ENCODE measurements at places on chromosomes 16 and 17.

GRCh38 chr17:81828656-81829055, 4.4 kb downstream of the MCRIP1 start:
- DNase-seq = no peak

DNA sequence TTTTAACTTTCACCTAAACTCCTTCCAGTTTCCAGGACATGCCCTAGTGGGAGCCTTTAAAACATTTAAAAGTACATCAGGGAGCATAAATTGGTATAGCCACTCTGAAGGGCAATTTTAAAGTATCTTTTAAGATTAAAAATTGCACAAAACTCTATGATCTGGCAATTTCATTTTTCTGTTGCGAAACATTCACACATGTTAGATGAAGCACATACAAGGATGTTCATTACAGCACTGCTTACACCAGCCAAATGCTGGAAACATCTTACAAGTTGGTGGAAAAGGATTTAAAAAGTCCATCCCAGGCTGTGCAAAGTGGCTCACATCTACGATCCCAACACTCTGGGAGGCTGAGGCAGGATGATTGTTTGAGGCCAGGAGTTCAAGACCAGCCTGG, 26.4 kb upstream of the LONP2 start:
- no peak for DNase-seq

- DNase-seq = no peak
These were observed 40.1 kb upstream of the CLEC19A start for GRCh38 chr16:19245326-19245925.

- DNase-seq = no peak
These were observed 45.2 kb downstream of the XPO6 start for GRCh38 chr16:28166394-28167208.

- no peak for DNase-seq
These were observed 146.7 kb downstream of the RAB11FIP4 start for GRCh38 chr17:31538080-31538762.

GRCh38 chr17:37109731-37110710, 161.3 kb downstream of the AATF start:
- no peak for DNase-seq

GRCh38 chr17:82320956-82321927, 3.8 kb upstream of the CD7 start:
- DNase-seq = peak; percentile 46

DNA sequence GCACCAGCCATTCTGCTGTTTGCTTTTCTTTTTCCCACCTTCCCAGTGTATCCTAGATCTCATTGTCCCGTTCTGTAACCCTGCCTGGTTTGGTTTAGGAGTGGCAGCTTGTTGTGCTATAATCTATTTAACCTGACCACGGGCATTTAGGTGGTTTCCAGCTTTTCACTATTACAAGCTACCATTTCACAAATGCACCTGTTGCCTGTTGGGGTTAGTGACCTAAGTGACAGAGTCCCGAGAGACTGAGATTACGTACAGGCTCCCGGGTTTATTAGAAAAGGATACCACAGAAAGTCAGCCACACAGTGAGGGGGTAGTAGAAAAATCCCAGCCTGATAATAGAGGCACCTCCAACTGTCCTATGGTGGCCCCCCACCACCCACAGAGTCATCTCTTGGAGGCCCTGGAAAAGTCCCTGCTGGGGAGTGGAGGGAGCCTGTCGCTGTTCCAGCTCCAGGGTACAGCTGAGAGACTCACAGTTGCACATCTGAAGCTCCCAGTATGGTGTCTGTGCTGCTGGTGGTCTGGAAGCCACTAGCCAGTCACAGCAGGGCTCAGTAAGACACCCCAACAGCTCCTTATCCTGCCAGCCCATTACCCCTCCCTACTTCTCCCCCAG, 21.2 kb downstream of the CLEC16A start:
- DNase-seq = peak; percentile 42

DNA sequence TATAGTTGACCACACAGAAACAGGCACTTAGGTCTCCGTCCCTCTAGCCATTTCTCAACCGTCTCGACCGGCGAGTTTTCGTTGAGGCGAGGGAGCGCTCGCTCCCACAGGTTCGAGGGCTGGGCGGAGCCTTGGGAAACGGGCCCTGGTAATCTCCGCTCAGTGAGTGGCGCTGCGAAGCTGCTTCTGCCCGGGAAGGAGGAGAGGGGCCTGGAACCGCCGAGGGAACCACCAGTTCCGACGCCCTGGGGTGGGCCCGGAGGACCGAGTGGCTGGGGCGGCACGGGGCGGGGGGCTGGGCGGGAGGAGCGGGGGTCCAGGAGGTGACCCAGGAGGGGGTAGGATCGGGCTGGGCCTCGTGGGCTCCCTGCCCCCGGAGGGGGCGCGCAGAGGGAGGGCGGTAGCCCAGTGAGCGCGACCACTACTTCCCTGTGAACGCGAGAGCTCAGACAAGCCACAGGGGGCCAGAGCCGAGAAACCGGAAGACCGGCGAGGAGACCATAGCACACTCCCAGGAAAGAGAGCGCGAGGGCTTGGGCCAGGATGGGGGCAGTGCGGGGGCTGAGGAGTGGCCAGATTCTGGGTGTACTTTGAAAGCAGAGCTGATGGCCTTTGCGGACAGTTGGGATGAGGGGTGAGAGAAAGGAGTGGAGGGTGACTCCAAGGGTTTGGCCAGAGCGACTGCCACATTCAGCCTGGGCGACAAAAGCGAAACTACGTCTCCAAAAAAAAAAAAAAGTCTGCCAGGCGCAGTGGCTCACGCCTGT, 29.9 kb upstream of the ARL4D start:
- DNase-seq = peak; percentile 81

- DNase-seq = no peak
These were observed 427 bp upstream of the TLCD3B start for GRCh38 chr16:30031477-30031918.

- DNase-seq = no peak
These were observed 1.7 kb downstream of the JPH3 start for GRCh38 chr16:87603684-87604633.

DNA sequence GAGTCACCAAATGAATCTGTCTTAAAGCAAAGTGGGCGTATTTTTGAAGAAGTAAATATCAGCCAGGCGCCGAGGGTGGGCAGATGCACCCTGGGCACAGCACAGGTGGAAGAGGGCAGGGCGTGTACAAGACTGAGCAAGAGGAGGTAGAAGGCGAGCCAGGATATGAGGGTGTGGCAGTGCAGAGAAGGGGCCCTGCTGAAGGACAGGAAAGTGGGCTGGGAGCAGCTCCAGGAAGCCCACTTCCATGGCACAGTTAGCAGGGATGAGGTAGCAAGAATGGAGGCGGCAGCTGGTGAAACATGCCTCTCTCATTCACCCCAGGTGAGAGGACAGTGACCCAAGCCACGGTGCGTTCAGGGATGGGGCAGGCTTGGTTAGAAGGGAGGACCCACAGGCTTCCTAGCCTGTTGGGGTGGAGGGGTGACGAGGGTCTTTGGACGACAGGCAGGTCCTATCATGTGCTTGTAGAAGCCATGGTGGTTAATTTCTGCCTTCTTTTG, 149.3 kb downstream of the CLEC16A start:
- no peak for DNase-seq

GRCh38 chr17:78023042-78023441, 64.5 kb downstream of the TNRC6C start:
- no peak for DNase-seq

- DNase-seq = no peak
These were observed 204.0 kb upstream of the CCL2 start for GRCh38 chr17:34051046-34051445.

DNA sequence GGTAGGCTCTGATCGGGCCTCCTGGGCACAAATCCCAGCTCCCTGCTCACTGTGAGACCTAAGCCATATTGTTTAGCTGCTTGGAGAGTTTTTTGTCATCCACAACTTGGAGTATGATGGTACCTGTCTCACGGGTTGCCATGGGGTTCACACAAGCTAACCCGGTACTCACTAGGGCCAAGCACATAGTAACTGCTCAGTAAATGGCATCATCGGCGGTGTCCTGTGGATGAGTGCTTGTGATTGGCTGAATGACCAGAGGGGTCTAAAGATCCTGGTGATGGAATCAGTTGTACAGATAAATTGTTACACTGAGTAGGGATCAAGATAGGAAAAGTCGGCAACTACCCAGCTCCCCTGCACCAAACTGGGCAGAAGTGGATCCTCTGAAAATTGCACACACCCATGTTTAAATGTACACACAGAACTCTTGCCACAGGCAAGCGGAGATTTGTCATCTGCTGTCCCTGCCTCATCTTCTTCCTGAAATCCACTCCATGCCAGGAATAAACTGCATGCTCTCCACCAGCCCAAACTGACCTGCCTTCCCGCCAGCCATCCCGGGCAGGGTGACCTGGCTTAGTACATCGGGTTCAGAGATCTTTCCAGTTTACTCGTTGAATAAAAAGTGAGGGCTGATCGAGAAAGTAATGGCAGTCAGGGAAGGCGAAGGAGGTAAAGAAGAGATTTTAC, 6.5 kb downstream of the MAPT start:
- DNase-seq = no peak

GRCh38 chr16:22190081-22190775, 15.8 kb upstream of the EEF2K start:
- DNase-seq = peak; percentile 92

- no peak for DNase-seq
These were observed 883.3 kb downstream of the CDH11 start for GRCh38 chr16:64238571-64238970.

DNA sequence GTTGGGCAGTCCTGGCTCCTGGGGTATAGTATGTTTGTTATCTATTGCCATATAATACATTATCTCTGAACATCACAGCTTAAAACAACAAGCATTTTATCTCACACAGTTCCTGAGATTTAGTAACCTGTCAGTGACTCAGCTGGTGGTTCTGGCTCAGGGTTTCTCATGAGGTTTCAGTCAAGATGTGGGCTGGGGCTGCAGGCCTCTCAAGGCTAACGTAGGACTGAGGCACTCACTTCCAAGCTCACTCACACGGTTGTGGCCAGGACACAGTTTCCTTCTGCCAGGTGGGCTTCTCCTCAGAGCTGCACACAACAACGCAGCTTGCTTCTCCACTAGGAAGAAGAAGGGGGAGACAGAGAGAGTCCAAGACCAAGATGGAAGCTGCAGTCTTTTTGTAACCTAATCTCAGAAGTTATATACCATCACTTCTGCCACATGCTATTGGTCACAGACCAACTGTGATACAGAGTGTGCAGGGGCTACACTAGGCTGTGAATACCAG, 10.3 kb upstream of the MED13 start:
- no peak for DNase-seq

GRCh38 chr16:77063676-77064016, 127.3 kb upstream of the MON1B start:
- DNase-seq = no peak

DNA sequence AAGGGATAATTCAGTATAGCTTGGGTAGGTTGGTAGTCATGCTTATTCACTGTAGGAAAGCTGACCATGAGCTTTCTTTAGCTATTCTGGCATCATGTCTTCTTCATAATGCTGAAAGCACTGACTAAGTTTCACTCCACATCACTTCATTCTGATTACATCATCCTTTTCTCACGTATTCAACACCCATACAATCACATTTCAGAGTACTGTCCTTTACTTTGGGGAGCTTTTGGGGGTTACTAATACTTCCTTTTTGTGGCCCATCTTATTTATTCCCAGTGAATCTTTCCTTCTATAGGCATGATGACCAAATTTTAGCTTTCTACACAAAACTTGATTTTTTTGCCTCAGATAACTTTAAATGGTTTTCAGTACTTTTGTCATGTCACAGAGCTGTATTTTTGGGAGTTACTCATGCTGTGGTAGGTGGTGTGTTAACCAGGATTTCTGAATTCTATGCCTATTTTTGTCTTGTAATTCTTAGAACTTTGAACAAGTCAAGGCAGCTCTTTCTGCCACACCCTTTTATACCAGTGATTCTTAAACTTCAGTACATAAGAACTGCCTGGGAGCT, 23.5 kb downstream of the TADA2A start:
- no peak for DNase-seq

DNA sequence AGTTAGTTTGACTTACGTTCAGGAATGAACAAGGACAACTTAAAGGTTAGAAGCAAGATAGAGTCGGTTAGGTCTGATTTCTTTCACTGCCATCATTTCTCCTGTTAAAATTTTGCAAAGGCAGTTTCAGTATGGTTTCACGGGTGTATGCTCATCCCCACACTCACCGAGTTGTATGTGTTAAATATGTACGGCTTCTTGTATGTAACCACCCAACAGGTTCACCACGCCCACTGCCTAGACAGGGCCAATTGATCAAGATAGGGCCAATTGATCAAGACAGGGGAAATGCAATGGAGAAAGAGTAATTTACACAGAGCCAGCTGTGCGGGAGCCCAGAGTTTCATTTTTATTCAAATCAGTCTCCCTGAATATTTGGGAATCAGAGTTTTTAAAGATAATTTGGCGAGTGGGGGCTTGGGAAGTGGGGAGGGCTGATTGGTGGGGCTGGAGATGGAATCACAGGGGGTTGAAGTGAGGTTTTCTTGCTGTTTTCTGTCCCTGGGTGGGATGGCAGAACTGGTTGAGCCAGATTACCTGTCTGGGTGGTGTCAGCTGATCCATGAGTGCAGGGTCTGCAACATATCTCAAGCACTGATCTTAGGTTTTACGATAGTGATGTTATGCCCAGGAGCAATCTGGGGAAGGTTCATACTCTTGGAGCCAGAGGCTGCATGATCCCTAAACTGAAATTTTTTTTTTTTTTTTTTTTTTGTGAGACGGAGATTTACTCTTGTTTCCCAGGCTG, 62.4 kb upstream of the PLCG2 start:
- no peak for DNase-seq

- DNase-seq = no peak
These were observed 20.1 kb downstream of the HMOX2 start for GRCh38 chr16:4496305-4496704.

DNA sequence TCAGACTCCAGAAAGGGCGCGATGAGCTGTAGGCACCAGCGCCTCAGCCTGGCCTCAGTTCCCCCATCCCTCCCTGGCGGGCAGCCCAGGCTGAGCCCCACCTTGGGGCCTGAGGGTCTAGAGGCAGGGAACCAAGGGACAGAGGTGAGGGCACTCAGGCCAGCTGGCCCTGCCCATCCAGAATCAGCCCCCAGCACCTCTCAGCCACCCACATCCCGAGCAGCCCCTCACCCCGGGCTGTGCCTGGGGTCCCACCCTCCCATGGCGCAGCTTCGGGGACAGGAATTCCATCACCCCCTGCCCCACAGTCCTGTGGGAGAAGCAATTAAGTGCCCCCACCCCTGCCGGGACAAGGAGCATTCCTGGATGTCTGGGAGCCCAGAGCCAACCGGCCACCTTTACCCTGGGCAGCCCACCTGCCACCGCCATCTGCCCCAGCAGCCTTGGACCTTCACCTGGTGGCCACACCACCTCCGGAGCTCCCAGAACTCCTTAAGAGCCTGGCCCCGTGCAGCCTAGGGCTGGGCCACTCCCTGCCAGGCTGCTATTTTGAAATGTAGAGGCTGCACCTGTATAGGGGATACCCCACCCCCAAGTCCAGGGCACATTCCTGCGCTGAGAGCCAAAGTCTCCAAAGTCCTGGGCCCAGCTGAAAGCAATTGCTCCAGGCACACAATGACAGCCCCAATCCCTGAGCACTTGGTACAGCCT, 33.7 kb upstream of the PVALEF start:
- no peak for DNase-seq

All from CD8-positive, alpha-beta T cell (primary cell).